Urinary bladder (tissue), 4 donors: ENCODE measurements at places on chromosomes 13 and 19. TPM values are rescaled to one million over a fixed set of nuclear protein-coding genes. Genes with fewer than 3 reads are reported as not detected.

DNA sequence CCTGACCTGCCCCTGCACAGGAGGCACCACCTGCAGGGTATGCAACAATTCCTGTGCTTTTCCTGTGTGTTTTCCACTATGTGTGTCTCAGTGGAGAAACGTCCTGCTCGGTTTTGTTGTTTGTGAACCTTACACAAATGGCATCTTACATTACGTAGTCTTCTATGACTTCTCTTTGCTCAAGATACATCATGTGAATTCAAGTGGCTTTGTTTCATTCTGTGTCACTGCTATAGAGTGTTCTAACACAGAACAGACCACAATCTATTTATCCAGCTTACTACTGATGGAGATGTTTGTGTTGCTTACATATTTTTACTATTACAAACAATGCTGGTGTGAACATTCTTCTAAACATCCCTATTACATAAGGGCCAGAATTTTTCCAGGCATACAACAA is 97.7 kb downstream of the ANKRD10 start:
- DNase-seq, result no peak

- DNase-seq, result no peak
These were observed 5.1 kb upstream of the RETN start for GRCh38 chr19:7663706-7664105.

GRCh38 chr19:35403116-35403760 is 32.4 kb downstream of the GPR42 start:
- no peak for DNase-seq

- DNase-seq, result no peak
These were observed 21.1 kb downstream of the CHERP start for GRCh38 chr19:16520986-16521624.

GRCh38 chr19:1276628-1277022 is 1.3 kb downstream of the FAM174C start:
- no peak for DNase-seq

PCSK4 gene
- 2.7 TPM for polyA plus RNA-seq

XPO4 gene
- polyA plus RNA-seq, result 6.2 TPM

DNA sequence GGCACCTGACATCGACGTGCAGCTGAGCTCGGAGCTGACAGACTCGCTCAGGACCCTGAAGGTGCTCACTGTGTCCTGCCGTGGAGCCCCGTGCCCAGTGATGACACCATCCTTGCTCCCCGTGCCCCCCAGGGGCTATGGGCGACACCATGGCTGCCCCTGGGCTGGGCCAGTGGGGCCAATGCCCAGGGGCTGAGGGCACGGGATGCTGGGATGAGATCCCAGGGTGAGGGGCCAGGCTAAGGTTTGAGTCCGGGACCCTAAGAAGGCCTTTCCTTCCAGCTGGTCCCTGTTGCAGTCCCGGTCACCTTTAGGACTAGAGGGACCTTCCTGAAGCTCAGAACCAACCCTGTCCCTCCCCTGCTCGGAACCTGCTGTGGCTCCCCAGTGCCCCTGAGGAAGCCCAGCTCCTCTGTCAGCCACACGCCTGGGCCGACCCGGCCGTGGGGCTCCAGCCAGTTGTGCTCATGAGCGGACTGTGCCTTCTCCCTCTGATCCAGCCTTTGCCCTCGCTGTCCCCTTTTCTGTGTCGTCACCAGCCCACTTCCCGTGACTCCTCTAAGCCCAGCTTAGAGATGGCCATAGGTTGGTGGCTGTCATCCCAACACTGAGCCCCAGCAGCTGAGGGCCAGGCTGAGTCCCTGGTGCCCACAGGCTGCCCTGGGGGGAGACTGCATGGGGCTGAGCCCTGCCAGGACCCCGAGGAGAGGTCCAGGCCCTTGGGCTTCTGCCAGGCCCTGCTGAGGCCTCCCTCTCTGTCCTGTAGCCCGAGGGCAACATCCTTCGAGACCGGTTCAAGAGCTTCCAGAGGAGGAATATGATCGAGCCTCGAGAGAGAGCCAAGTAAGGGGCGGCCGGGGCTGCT is 10.6 kb downstream of the NOP53 start:
- no peak for DNase-seq

LRRC63 gene
- not detected for polyA plus RNA-seq

DNA sequence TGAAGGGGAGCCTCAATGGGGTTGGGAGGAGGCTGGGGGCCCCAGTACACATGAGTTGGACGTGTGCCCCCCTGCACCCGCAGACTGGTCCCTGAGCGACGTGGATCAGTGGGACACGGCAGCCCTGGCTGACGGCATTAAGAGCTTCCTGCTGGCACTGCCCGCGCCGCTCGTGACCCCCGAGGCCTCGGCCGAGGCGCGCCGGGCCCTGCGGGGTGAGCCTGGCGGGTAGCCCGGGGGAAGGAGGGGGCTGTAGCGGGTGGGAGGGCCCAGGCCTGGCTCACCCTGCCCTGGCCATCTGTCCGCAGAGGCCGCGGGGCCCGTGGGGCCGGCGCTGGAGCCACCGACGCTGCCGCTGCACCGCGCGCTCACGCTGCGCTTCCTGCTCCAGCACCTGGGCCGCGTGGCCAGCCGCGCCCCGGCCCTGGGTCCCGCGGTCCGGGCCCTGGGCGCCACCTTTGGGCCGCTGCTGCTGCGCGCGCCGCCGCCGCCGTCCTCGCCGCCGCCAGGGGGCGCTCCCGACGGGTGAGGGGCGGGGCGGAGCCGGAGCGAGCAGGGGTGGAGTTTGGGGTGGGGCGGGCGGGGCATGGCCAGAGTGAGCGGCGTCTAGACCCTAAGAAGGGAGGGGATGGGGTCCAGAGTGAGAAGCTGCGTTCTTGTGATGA is 8.1 kb downstream of the PIK3R2 start:
- DNase-seq, result no peak

SLC25A41 gene
- 1.0 TPM for polyA plus RNA-seq

GRCh38 chr19:48186541-48186991 is 16.1 kb downstream of the ZSWIM9 start:
- no peak for DNase-seq

- DNase-seq, result no peak
These were observed 267.1 kb upstream of the EDNRB start for GRCh38 chr13:78185700-78186099.

GRCh38 chr19:41588497-41589209 is 12.7 kb downstream of the CEACAM21 start:
- no peak for DNase-seq

GRCh38 chr13:46387064-46387851 is at the start of gene RUBCNL:
TSS of gene RUBCNL (minus strand) at chr13:46387252. CDS start at chr13:46372475, 14,777 bp downstream.
- no peak for DNase-seq

GPR12 gene
- polyA plus RNA-seq, result not detected

- DNase-seq, result no peak
These were observed 402.5 kb upstream of the HTR2A start for GRCh38 chr13:47299304-47299703.

DNA sequence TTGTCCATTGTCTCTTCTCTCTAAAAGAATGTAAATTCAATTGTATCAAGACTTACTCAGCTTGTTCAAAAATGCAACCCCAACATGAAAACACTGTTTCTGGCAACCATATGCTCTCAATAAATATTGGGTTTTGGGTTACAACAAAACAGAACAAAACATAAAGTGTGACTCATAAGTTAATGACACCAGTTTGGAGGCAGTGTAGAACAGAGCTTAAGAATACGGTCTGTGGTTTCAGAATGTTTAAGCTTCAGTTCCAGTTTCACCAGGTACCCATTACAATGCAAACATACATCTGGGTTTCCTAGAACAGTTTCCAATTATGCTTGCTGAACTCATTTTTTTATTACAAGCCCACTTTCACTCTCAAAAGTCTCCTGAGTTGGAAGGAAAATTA is 285.8 kb upstream of the PCDH9 start:
- DNase-seq, result no peak

THAP8 gene
- 20.1 TPM for polyA plus RNA-seq

- no peak for DNase-seq
These were observed 3.5 kb downstream of the IRGC start for GRCh38 chr19:43719378-43719868.

- no peak for DNase-seq
These were observed 9.1 kb upstream of the SPACA7 start for GRCh38 chr13:112366907-112367646.

DNA sequence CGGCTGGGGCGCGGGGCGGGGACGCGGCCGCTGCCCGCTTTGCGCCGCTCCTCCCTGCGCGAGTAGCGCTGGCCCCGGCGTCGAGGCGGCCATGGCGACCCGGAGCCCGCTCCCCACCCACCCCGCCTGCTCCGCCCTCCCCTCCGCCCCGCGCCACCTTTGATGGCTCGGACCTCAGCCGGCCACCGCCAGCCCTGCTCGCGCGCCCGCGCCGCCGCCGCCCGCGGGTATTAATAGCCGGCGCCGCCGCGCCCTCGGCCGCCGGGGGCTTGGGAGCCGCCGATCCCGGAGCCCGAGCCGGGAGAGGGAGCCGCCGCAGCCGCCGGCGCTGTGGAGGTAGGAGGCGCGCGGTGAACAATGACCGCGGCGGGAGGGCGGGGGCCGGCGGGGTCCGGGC is 261 bp downstream of the FARP1 start:
- DNase-seq, result no peak

CEACAM3 gene
- polyA plus RNA-seq, result not detected

PPP1R37 gene
- 31.6 TPM for polyA plus RNA-seq

GRCh38 chr13:32659736-32660135 is 73.5 kb downstream of the PDS5B start:
- no peak for DNase-seq

DNA sequence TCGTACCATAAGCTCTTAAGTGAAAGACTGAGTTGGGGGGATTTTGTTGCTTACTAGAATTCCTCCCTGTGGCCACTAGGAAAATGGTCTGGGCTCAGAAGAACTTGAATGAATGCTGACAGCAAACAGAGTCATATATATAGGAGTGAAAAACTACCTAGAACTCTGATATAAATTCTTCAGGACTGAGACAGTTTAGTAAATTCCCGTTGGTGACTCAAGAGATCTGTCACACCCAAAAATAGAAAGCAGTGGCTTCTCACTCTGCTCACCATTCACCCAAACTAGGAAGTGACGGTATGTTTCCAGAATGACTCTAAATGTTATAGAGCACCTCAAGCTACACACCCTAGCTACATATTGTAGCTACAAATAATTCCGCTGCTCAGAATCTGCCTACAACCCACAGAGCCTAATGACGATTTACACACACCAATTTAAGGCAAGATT is 116.2 kb downstream of the TBC1D4 start:
- DNase-seq, result no peak

DNA sequence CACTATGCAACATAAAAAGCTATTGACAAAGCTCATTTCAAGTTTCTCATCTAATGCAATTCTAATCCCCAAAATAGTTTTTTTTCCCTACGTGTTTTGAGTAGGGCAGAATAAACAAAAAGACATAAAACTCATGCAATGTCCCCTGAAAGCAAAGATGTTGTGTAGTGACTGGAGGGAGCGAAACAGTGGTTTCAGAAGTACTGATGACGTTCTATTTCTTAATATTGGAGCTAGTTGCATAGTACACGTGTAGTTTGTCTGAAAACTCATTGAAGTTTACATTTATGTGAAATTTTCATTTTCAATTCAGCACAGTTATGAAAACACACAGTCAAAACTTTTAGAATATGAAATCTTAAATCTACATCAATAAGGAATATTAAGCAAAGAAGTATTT is 31.6 kb downstream of the USP12 start:
- no peak for DNase-seq

GRCh38 chr13:42883142-42883541 is 101.8 kb downstream of the FAM216B start:
- no peak for DNase-seq

- no peak for DNase-seq
These were observed 20.6 kb downstream of the ZNF701 start for GRCh38 chr19:52590728-52591127.

GRCh38 chr13:111511805-111512504 is 191.5 kb downstream of the TEX29 start:
- DNase-seq, result no peak

DNA sequence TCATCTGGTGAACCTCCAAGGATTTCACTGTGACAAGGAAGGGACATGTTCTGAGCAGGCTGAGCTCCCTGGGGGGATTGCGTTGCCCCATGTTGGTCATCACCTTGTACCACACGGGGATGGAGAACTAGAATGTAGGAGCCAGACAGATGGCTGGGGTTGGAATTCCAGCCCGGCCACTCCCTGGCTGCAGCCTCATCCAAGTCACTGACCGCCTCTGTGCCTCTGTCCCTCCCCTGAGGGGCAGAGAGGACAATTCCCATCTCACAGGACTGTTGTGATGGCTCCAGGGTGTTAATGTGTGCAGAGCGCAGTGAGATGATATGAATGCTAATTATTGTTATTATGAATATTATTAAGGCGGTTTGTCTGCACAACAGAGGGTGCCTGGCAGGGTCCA is 24.1 kb downstream of the ADGRL1 start:
- no peak for DNase-seq

TRMT1 gene
- 31.2 TPM for polyA plus RNA-seq

ACP7 gene
- polyA plus RNA-seq, result 0.05 TPM

GRCh38 chr13:29511106-29511796 is 84.2 kb downstream of the SLC7A1 start:
- no peak for DNase-seq

- DNase-seq, result no peak
These were observed 15.8 kb upstream of the ELF1 start for GRCh38 chr13:41034881-41035280.

DNA sequence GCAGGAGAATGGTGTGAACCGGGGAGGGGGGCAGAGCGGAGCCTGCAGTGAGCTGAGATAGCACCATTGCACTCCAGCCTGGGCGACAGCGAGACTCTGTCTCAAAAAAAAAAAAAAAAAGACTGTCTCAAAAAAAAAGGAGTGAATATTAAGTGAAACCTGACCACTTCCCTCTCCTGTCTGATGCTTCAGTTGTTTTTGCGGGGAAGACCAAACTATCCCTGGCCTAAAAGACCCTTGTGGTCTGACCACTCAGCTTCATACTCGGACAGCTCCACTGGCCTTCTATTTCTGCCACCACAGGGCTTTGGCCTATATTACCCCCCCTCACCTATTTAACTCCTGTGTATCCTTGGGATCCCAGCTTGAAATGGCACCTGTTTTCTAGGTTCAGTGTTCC is 2.3 kb downstream of the CLASRP start:
- no peak for DNase-seq

DNA sequence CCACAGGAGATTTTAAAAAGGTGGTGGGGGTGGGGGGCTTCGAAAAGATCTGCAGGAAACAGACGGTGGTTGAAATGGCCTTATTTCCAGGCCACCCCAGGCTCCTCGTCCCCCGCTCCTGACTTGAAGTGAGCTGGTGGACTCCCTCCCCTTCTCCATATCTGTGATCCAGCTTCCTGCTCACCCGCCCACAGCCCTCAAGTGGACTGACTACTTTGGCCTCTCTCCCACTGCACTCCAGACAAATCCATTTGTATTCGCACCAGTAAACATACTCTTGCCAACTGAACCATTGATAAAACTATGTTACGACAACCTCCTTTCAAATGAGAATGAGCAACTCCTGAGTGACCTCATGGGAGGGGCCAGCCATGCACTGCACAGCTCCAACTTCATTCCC is 259.5 kb downstream of the COL4A1 start:
- peak; percentile 59 for DNase-seq

NCCRP1 gene
- 0.38 TPM for polyA plus RNA-seq

OR7C1 gene
- polyA plus RNA-seq, result 0.01 TPM
